ENCODE measurements at places on chromosomes 4 and X.

- no peak for DNase-seq
These were observed 43.7 kb downstream of the MAGEB16 start for GRCh38 chrX:35841872-35842271.

GRCh38 chrX:11733614-11734013, 24.4 kb upstream of the MSL3 start:
- DNase-seq, result no peak

DNA sequence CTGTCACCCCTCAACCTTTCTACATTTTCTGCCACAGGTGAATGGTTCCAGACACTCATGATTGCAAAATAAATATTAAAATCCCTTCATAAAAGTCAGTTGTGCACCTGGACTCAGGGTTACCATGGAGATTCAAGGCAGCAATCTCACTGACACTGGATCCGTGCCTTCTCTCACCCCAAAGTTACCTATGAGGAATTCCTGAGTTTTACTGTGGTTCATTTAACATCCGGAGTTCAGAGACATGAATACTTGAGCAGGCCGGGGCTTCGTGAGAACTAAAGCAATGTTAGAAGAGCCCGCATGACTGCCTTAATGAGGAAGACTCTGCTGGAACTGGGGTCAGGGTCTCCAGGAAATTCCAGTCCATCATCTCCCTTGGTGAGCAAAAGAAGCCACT, 12.5 kb upstream of the CLNK start:
- no peak for DNase-seq

GRCh38 chrX:16207634-16208033, 40.4 kb downstream of the MAGEB17 start:
- DNase-seq, result no peak

DNA sequence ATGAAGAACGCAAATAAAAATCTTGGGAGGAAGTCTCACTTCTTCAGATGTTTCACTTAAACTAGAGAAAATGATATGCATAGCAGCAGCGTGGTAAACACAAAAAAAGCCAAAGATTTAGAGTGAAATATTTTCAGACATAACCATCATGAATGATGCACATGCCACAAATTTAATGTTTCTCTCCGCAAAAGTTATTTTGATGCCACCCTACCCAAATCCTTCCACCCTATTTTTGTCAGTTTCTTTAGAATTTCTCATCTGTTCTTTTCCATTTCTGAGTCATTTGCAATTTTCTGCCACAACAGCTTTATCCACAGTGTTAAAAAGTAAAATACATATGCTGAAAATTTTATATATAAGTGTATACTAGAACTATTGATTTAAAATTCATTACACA, 1663.7 kb upstream of the ADGRL3 start:
- no peak for DNase-seq

- DNase-seq, result no peak
These were observed 31.5 kb downstream of the SLC9A7 start for GRCh38 chrX:46727441-46727840.

GRCh38 chr4:158410272-158410671, 111.4 kb upstream of the RXFP1 start:
- DNase-seq, result no peak

GRCh38 chr4:51830156-51830720, 12.7 kb upstream of the DCUN1D4 start:
- no peak for DNase-seq

DNA sequence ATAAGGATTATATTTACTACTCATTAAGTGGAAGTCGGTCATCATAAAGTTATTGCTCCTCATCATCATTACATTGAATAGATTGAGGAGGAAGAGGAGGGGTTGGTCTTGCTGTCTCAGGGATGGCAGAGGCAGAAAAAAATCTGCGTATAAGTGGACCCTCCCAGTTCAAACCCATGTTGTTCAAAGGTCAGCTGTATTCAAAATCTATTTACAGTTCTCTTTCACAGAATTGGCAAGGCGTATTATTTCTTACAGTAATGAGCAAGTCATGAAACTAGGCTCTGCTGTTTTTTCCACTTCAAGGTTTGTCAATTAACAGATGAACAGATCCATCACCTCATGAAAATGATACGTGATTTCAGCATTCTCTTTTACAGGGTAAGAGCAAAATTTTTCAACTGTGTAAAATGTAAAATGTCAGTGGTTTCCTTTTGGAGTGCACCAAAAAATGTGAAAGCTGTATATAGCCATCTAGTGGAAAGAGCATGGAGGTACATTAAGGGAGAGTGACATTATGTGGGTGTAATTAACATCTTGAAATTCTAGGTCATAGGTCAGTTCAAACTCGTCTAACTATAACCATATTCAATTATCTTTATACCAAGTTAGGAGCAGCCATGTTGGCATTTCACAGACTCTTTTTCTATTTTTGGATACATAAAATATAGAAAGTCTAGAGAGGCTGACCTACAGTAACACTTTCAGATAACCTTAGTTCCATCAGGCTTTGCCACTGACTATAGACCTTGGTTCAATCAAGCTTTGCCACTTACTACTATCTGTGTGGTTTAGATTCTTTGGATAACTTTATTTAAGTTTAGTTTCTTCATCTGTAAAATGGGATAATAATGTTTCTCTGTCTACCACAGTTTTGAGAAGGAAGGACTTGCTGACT, 30.1 kb downstream of the NEIL3 start:
- no peak for DNase-seq

GRCh38 chr4:91127192-91127591, 1000.0 kb downstream of the CCSER1 start:
- no peak for DNase-seq

DNA sequence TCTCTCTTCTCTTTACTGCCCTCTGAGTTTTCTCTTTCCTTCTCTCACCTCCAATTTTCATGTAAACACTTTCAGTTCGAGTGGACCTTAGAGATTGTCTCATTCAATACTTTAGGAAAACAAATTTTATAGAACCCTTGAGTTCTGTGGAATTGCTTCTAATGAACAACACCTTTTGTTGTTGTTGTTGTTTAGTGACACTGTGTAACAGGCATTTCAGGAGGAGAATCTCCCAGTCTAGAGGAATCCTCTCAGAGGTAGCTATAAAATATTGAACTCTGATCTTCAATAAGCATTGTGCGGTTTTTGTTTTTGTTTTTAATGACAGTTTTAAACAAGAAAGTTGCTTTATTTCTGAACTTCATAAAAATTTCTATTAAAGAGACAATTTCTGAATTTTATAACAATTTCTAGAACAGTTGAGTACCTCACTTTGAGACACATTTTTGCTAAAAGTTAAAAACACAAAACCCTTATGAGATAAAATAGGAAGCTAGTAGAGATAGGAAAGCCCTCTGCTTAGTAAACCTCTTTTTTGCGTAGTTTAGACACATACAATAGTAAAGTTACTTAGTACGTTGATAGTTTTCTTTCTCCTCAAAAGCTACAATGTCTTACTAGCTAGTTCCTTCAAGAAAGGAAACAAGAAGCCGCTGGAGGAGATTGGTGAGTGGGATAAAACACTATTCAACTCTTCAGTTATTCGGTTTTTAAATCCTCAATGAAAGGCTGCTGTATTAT, 38.8 kb downstream of the CLCN3 start:
- DNase-seq, result no peak

DNA sequence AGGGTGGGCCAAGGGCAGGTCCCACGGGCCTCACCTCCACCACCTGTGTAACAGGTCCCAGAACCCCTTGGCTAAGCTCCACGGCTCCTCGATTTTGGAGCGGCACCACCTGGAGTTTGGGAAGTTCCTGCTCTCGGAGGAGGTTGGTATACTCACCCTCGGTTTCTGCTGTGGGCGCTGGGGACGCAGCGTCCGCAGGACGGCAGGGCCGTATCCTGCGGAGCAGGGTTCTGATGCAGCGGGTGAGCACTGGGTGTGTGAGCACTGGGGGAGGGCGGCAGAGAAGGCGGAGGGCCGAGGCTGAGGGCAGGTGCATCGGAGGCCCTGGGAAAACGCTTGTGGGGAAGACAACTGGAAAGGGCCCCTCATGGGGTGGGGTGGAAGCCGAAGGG, 11.0 kb downstream of the ATP5ME start:
- DNase-seq, result no peak

DNA sequence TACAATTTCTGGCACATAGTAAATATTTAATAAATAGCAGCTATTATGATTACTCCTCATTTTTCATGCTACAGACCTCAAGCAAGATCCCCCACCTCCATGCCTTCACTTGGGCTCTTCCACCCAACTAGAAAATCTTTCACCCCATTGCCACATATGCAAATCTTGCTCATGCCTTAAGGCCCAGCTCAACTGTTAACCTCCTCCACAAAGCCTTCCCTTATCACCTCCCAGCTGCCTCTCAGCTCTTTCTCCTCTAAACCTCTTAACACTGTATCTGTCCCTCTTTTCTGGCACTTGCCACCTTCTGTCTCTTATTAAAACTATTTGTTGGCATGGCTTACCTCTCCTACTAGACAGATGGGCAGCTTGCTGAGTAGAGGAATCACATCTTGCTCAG, 51.5 kb downstream of the PJA1 start:
- DNase-seq, result no peak

GRCh38 chr4:1767770-1768366, 25.2 kb upstream of the FGFR3 start:
- no peak for DNase-seq

DNA sequence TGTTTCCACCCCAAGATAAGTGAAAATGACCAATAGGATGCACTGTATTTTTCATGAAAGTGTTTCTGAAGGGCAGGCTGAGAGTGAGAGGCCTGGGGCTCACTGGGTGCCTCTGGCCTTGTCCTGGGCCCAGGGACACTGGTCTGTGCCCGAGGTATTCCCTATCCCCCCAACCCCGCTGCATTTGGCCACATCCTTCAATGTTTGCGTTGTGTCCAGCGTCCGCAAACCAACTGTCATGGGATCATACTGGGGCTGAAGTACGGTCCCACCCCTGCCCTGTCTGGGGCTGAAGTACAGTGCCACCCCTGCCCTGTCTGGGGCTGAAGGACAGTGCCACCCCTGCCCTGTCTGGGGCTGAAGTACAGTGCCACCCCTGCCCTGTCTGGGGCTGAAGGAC, 22.0 kb upstream of the MSANTD1 start:
- DNase-seq, result no peak

- no peak for DNase-seq
These were observed 186.6 kb upstream of the MAOA start for GRCh38 chrX:43469391-43470054.

- DNase-seq, result no peak
These were observed 126.7 kb downstream of the HTR2C start for GRCh38 chrX:114710571-114710970.

GRCh38 chr4:159779716-159780115, 676.8 kb downstream of the RAPGEF2 start:
- no peak for DNase-seq

DNA sequence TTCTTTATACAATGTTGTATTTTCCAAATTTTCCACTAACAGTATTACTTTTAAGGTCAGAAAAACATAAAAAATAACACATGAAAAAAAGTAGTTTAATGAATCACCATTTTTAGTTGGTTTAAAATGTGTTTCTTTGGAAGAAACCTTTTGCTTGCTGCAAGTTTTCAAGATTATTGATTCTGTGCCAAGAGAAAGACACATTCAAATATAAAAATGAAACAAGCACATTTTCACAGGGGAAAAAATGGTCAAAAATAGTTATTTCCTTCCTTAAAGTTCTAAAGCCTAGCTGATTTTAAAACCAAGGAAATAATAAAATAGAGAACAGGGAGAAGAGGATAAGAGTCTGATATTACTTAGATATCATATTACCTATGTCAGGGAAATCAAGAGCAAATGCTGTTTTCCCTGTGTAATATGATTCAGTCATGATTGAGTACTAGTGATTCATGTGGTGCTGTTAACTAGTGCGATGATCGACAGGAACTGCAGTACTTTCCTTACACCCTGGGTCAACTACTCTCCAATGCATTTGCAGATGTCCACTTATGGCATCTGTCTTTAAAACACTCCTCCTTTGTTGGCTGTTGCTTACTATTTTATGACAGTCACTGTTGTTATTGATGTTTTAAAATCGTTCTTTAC, 103.8 kb downstream of the CAMK2D start:
- no peak for DNase-seq

- no peak for DNase-seq
These were observed 2.0 kb downstream of the ANTXR2 start for GRCh38 chr4:80070880-80071603.

DNA sequence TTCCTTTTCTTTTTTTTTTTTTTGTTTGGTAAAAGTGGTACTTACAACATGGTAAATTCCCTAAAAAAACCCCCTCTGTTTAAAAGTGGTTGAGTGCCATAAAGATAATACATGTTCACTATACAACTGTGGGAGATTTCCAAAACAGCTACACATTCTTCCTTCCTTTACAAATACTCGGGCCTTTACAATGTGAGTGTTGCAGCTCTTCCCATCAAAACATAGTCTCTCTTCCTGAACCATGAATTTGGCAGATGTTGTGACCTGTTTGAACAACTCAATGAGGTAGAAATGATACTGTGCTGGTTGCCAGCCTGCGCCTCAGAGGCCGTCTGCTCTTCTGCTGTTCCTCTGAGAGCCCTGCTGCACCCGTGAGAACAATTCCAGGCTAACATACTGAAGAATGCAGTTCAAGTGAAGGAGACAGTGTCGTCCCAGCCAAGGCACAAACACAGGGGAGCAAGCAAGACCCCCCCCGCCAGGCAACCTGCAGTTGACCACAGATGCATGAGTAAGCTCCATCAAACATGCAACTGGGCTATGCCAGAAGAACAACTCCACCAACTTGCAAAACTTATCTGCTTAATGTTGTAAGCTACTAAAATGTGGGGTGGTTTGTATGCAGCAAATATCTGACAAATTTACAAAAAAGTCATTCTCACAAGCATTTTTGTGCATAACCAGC, 645.0 kb downstream of the PCDH7 start:
- DNase-seq, result no peak

DNA sequence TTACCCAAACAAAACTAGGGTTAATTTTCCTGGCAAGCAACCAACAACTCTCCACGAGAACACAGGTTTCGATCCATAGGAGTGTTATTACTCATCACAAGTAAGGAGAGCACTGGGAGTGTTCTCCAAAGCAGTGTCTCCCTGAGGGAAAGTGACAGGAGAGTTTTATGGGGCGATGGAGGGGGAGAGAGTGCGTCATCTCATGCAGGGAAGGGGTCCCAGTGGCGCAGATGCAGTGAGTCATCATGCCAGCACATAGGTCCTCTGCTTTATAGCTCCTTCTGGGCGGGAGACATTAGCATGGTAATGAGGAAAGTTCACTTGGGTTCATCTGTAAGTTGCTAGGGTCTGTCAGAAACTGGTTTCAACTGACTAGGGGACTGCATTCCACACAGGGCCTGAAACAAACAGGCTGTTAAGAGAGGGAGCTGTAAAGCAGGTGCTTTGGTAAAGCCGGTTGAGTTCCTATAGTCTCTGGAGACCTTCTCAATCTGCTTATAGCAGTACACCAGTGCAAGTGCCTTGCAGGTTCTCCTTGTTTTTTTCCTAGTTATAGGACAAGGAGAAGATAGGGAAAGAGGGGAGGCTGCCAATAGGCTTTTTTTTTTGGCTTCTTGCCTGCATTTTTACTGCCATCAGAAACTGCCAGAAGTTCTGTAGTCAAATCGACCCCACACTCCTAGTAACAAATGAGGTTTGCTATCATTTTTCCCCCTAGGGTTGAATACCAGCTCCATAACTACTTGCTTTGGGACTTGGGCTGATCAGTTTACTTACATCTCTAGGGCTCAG, 12.8 kb upstream of the BOD1L1 start:
- DNase-seq, result no peak
